ENCODE measurements at places on chromosomes 2 and 18.

- no peak for DNase-seq
Measured at GRCh38 chr2:72673279-72673678, 152.6 kb downstream of the EXOC6B start.

GRCh38 chr18:227902-228301 is 39.9 kb downstream of the THOC1 start:
- no peak for DNase-seq

DNA sequence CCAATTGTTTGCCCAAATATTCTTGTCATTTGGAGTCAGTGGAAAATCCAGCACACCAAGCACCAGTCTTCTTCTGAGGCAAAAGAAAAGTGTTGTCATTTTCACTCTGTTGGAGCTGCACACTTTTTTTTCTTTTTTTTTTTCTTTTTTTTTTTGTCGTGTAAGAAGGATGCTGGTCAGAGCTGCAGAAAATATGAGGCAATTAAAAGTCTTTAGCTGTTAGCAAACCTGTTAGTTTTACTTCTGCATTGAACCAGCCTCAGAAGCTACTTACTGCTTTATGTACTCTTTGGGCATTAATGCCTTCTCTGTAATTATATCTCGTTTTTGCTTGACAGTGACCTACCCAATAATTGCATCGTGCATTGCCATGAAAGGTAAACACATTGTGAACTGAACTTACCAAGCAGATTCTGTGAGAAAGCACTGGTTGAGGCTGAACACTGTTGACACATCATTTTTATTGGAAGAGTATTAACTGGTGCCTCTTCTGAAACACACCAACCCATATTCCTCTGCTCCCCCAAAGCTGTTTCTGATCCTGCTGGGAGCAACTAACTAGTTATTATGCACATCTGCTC is 165.4 kb downstream of the CAPN13 start:
- DNase-seq: no peak

- DNase-seq: no peak
Measured at GRCh38 chr2:170715932-170716777, 1.0 kb downstream of the SP5 start.

DNA sequence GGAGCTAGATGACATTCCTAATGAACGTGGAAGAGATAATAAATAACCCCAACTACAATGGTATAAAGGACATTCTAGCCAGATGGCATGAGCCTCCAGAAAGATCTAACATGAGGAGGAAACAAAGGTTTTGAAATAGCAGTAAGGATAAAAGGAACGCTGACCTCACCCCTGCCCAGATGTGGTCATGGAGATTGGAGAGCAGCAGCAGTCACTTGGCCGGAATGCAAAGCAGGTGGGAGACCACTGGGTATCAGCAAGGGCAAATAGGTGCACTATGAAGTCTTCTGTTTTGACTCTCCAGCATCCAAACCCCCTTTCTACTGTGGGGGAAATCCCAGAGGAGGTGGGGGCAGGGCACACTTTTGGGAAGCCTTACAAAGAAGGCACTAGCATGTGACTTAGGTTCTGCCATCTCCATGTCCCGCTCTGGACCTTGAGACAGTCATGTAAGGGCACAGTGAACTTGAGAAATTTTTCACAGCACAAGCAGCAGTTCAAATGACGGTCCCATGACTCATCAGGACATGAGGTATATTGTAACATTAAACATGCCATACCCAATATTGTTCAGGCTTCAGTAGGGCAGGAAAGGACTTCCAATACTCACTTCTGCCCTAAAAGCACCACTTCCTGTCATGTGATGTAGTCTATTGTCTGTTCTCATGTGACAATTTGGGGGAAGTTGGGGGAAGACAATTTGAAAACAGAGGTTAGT is 55.2 kb downstream of the METTL4 start:
- DNase-seq: peak; percentile 44

DNA sequence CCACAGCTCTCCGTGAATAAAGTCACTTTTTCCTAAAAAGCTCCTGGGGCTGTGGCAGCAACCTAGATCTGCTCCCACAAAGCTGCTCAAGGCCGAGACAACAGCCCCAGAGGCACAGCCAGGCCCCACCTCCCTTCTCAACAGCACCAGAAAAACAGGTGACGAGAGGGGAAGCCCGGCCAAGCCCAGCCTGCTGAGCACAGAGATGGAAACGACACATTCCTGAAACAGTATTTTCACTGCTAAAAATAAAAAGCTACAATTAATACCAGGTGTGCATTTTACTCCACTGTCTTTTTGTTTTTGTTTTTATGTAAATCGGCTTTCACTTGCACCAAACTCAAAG is 199.3 kb downstream of the HDAC4 start:
- no peak for DNase-seq

DNA sequence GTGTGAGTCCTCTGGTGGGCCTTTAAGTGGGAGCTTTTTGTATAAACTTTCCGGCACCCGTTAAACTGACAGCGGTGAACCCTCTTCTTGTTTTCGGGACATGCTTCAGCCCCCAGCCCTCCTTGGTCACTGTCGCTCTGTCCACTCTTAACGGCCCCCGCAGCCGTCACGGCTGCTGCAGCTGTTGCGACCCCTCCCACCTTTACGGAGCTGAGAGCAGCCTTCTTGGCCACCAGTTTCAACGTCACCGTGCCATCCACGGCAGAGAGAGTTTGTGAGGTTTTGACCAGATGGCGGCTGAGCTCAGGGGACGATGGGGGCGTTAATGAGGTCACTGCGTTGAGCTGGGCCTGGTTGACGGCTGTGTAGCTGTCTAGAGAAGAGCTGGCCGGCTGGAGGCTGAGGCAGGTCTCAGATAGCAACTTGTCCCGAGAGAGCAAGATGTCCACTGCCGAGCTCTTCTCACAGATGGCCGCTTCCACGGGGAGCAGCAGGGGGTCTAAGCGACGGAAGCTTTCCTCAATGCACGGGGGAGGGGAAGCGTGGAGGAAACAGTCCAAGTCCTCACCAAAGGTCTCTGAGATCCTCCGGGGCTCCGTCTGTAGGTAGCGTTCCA is 41.9 kb downstream of the KLF7 start:
- DNase-seq: no peak

- no peak for DNase-seq
Measured at GRCh38 chr2:162492225-162492624, 148.3 kb downstream of the GCA start.

DNA sequence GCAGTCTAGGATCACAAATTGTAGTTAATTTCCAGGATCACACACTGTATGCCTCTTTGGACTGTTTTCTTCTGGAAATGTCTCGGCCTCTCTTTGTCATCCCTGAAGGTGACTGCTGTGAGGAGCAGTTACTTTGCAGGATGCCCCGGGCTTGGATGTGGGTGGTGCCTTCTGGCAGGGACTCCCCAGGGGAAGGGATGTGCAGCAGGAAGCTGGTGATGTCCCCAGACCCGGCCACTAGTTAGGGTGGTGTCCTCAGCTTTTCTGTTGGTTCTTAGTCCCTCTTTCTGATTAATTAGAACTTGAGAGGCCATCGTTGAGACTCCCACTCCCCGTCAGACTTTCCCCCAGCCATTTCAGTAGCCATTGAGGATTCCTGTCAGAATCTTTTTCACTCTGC is 286.6 kb upstream of the HDAC4 start:
- no peak for DNase-seq

DNA sequence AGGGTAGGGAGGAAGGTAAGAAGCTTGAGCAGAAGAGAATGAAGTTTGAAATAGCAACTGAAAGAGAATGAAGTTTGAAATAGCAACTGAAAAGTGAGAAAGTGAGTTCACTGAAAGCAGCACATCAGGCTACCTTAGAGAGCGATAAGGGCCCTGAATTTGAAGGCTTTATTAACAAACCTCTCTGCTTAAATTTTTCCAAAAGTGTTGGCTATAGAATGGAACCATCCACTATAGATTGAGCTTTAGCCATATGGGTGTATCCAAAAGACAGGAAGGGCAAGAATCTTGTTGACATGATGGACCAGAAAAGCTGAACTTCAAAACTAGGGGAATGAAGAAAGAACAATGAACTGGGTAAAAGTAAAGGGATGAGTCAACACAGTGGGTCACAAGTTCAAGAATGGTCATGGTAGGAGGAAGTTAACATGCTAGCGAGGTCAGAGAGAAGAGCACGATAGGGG is 122.5 kb downstream of the ASXL3 start:
- DNase-seq: no peak

DNA sequence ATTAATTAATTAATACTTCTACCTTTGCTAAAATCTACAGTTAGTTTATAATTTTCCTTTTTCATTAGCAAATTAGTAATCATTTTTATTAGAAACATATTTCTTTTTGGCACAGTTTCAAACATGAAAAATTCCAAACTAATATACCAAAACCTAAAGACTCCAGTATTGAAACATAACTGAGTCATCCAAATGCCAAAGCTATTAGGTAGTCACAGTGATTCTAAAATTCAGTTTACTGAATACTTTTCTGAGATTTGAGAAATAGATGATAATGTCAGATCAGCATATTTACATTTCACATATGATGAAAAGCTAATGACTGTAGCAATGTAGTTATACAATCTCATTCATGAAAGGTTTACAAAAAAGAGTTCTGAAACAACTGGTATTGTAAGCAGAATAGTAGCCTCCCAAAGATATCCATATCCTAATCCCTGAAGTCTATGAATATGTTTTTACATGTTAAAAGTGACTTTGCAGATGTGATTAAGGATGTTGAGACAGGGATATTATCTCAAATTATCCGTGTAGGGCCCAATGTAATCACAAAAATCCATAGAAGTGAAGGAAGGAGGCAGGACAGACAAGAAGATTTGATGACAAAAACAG is 680.2 kb upstream of the CHAC2 start:
- no peak for DNase-seq

DNA sequence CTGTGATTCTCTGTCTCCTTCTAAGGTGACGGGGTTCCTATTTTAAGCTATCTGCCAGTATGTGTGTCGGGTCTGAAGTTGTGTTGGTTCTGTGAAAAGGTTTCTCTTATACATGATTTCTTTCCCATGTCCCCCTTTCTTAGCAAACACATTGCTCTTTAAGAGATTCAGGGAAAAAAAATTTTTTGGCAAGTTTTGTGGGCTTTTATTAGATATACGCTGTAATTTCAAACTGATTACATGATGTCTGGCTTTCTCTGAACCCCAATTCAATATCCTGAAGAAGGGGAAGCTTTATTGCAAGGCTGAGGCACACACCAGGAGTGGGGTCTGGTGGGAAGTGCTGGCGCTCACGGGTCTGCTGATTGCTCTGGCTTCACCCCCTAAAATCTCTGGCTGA is 210.6 kb downstream of the AGPS start:
- no peak for DNase-seq

DNA sequence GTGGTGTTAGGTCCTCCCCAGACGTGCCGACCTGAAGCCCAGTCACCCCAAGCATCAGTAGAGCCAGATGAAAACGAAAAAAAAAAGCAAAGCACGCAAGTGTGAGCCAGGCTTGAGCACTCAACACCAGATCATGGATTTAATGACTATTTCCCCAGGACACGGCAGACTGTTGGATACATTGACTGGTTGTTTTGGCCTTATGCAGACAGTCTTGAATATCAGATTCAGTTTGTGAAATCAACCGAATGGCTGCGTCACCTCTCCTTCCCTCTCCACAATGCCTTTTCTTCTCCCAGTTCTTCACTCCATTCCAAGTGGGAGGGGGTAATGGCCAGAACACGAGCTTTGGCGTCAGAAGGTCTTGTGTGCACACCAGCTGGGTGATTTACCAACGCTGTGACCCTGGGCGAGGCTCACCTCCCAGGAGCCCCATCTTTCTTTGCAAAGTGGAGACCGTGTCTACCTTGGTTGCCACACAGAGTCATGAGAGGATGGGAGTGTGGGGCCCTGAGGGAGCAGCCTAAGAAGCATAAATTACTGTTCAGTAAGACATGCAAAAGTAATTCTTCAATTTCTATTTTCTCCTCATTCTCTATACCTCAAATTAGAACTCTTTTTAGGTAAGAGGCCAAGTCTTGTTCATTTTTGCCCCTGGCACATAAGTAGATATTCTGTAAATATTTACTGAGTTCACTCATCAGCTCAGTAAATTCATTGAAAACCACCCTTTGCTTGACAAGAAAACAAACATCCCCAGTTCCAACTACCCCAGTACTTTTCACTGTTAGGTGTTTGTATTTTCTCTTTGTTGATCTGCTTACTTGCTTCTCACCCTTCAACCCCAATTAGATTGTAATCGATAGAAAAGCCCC is 181.1 kb upstream of the COPS8 start:
- no peak for DNase-seq

DNA sequence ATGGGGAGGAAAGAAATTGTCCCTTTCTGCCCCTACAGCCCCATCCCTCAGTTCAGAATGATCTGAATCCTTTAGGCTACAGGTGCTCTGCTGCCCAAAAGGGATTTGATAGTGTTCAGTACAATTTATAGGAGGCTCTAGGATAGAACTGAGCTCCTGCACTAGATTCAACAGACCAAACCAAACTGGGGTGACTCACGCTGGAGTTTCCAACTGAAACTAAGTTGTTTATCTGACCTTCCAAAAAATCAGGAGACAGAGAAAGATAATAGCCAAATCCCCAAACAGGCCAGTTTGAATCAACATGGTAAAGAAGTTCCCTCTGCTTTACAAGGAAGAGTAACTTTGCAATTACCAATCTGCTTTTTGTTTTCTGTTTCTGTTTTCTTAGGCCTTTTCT is 72.7 kb upstream of the MBOAT2 start:
- DNase-seq: no peak

DNA sequence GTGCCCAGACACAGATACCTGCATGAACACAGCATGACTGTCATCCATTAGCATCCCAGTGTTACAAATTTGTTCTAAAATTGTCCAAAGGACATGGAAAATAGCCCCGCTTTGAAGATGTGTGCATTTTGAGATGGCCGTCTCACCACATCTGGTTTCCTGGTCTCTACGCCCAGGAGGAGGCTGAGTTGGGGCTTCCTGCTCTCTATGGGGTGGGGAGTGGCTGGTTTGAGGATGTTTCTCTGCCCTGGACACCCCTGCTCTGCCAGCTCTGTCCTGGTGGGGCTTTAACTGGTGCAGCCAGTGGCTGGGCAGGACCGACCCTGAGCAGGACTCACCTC is 74.6 kb upstream of the SMAD7 start:
- no peak for DNase-seq

GRCh38 chr2:138682163-138682562 is 98.0 kb downstream of the NXPH2 start:
- DNase-seq: no peak

- DNase-seq: peak; percentile 63
Measured at GRCh38 chr2:210399440-210400041, 77.0 kb downstream of the LANCL1 start.

GRCh38 chr18:34990597-34990996 is 50.6 kb upstream of the MAPRE2 start:
- no peak for DNase-seq

- DNase-seq: no peak
Measured at GRCh38 chr2:24469148-24469650, 21.9 kb upstream of the NCOA1 start.

- DNase-seq: no peak
Measured at GRCh38 chr2:187847245-187848208, 293.3 kb upstream of the TFPI start.

GRCh38 chr2:160609346-160609745 is 115.7 kb upstream of the RBMS1 start:
- no peak for DNase-seq

DNA sequence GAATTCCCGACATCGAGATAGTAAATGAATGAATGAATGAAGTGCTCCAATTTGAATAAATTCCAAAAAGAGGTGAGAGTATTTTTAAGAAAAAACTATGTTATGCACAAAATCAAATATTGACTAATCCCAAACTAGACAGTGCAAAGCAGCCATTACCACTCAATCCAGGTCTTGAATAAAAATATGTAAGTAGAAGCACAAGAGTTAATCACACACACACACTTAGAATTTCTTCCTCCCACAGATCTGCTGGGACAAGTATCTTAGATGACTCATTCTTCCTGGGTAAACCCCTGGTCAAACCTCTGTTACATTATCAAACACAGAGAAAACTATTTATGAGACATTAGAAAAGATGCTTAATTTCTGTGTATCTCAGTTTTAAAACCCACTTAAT is 102.0 kb downstream of the PLA2R1 start:
- DNase-seq: no peak

All from SJCRH30 (cell line).